Naive thymus-derived CD8-positive, alpha-beta T cell (primary cell): ENCODE measurements at places on chromosomes 16 and 17. TPM values are rescaled to one million over a fixed set of nuclear protein-coding genes. Genes with fewer than 3 reads are reported as not detected.
A peak's percentile ranks its signal among the peaks of the same experiment; 100 is the strongest.

DNA sequence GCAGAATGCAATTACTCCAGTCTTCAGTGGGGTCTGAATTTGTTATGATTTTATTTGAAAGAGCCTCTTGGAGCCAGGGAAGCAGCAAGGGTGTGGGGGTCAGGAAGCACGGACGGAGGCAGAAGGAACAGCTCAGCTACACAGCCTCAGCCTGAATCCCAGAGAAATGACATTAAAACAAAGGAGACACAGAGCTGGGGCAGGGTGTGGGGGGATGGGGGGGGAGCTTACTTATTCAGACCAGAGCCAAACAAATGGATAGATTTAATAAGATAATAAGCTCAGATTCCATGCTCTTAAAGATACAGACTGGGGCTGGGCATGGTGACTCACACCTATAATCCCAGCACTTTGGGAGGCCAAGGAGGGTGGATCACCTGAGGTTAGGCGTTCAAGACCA lies 195.3 kb downstream of the ZNF423 start:
- DNase-seq, result no peak
- H3K4me3 ChIP-seq, result no peak overlapping the region
- no peaks in the 10 kb centered on the region for H3K36me3 ChIP-seq
- no peaks in the 10 kb centered on the region for H3K4me1 ChIP-seq

DNA sequence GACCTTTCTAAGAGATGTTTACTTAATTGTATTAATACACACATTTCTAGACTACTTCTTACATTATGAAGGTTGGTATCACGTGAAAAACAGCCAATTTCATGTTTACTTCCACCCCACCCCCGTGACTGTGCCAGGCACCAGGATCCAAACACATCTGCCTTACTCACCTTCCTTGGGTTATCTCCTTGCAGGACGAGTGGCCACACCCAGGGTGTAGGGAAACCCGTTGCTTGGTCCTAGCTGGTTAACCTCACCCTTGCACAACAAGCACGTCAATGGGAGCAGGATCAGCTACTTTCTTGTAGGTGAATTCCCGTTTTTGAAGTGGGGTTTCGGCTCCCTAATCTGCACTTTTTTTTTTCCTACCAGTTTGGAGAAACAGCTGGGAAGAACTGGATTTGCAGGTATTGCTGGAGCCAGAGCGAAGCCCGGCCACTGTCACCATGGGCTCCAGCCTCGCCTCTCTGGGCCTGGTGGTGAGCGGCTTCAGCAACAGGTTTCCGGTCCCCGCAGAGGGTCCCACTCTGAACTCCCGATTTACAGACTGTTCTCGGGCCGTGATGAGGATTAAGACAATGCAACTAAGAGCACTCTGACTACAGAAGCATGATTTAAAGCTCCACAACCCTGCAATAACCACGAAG lies 2.1 kb upstream of the UBB start:
- no peak for DNase-seq
- peaks cover 31% of the 10 kb centered on the region for H3K4me1 ChIP-seq
- peak overlapping the region; percentile 70 for H3K27ac ChIP-seq

- H3K4me3 ChIP-seq, result no peak overlapping the region
- no peak overlapping the region for H3K27ac ChIP-seq
- H3K27me3 ChIP-seq, result no peaks in the 10 kb centered on the region
- no peaks in the 10 kb centered on the region for H3K36me3 ChIP-seq
- DNase-seq, result no peak
Observed at GRCh38 chr17:57502811-57503241, 242.3 kb downstream of the CCDC182 start.

- H3K27ac ChIP-seq, result peak overlapping the region; percentile 99
- H3K36me3 ChIP-seq, result peaks cover 13% of the 10 kb centered on the region
- DNase-seq, result peak; percentile 60
- peak overlapping the region; percentile 97 for H3K4me3 ChIP-seq
- H3K4me1 ChIP-seq, result peaks cover 43% of the 10 kb centered on the region
Observed at GRCh38 chr17:77451245-77451893, 310.6 kb downstream of the SEC14L1 start.

- DNase-seq, result no peak
- H3K27ac ChIP-seq, result no peak overlapping the region
- H3K4me1 ChIP-seq, result peaks cover 2% of the 10 kb centered on the region
- H3K4me3 ChIP-seq, result no peak overlapping the region
- H3K36me3 ChIP-seq, result no peaks in the 10 kb centered on the region
Observed at GRCh38 chr17:17510456-17511292, 14.5 kb upstream of the RASD1 start.

DNA sequence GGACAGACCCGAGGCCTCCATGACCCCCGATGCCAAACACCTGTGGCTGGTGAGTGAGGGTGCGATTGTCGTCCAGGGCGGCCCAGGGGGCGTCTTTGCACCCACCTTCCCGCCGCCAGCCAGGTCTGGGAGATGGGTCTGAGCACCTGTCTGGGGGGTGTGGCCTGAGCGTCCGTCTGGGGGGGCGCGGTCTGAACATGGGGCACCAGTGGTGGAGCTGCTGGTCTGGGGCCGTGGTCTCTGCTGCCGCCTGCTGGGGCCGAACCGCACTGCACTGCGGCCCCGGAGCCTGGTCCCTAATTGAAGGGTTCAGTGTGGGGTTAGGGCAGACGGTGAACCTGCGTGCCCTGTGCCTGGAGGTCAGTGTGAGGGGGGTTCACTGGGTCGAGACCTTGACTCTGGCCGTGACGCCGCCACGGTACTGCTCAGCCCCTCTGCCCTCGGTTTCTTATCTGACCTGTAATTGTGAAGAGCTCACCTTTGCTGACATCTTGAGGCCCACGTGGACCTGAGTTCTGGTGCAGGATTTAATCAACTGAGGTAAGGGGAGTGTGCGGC lies 12.6 kb upstream of the TCF25 start:
- H3K27ac ChIP-seq, result peak overlapping the region; percentile 51
- H3K27me3 ChIP-seq, result no peaks in the 10 kb centered on the region
- H3K36me3 ChIP-seq, result no peaks in the 10 kb centered on the region

Gene MYOCD
- total RNA-seq, result not detected
